K562 (cell line): ENCODE measurements at places on chromosomes 13 and 19.

- no peak for DNase-seq
Observed at GRCh38 chr19:35801828-35802227, 10.8 kb downstream of the PRODH2 start.

- DNase-seq, result no peak
Observed at GRCh38 chr13:77503398-77503797, 32.1 kb upstream of the SCEL start.

- DNase-seq, result no peak
Observed at GRCh38 chr13:28464861-28465460, 30.0 kb downstream of the FLT1 start.

DNA sequence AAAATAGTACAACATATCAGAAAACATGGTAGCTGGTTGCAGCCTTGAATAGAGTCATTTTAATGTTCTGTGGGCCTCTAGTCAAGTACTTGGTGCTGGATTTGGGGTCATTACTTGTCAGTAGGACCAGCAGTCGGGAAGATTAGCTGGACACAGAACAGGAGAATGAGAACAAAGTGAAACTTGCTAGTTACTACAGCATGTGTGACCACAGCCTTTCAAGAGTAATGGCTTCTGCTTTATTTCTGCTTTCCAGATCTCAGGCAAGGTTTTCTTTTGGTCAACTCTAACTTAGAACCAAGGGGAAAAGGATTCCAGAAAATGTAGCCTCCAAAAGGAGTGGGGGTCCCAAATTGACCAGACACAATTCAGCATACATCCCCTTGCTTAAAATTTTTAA lies 17.1 kb upstream of the VWA8 start:
- DNase-seq, result no peak

DNA sequence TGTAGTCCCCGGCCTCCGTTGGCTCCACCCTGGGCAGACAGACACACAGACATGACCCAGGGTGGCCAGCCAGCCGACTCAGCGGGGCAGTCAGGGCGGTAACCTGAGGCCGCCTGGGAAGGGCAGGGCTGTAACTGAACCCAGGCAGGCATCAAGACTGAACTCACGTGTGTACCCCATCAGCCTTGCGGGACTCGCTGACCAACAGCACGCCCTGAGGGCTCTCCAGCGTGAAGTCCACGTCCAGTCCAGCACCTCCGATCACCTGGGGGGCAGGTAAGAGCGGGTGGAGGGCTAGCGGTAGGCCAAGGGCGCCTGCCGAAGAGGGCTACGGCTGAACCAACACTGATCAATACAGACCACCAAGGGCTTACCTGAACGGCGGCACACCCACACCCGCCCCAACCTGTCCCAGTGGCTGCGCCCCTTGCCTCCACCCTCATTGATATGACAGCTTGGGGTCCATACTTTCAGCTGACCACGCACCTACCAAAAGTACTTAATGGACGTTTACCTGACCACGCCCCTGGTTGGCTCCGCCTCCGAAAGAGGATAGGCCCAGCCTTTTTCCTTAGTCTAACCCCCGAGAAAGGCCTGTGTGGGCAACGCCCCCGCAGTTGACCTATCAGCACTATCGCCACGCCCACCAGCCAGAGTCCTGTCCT lies 791 bp downstream of the TMED1 start:
- DNase-seq, result peak; percentile 49

DNA sequence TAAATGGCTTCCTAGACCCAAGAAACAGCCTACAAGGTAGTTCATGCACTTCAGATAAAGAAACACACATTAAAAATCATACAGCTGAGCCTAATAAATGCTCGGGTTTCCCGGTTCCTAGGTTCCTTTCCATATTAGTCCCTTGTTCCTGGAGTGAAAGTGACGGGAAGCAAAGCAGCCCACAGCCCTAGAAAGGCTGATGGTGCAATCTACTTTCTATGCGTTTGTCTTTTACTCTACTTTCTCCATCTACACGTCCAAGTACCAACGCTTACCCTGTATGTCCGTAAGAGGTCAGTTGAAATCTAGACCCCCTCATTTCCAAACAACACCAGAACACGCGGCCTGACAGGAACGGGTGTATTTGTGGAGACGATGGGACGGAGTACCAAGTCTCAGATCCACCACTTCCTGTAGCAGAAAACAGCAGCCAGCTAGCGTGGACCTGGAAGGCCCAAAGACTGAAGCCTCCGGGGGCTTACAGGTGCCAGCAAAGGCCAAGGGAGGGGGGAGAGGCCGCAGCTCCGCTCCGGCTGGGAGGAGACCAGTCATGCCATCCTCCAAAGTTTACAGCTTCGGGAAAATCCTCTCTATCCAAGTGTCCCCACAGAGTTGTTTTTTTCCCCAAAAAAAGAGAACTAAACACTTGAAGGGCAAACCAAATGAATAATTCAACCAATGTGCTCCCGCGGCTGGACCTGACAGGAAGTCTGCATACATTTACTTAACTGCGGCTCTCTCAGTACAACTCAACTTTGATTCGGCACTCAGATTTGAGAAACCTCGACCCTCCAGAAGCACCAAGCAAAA lies 34.1 kb downstream of the STK24 start:
- no peak for DNase-seq

GRCh38 chr13:75764926-75765310 lies 128.8 kb downstream of the LMO7 start:
- DNase-seq, result no peak

DNA sequence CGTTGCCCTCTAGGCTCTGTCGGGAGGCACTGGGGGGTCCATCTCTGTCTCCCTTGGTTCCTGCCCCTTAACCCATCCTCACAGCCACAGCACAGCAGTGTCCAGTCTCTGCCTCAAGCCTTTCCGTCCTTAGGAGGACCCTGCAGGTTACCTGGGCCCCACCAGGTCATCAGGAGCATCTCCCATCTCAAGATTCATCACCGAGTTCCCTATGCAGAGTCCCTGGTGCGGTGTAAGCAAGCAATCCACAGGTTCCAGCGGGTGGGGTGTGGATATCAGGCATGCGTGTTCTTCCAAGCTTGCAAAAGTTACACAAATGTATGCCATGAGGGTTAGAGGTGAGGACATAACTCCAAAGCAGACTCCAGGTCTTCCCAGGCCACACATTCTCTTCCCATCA lies 20.9 kb upstream of the GAS6 start:
- no peak for DNase-seq

GRCh38 chr13:106835477-106835876 lies 267.5 kb upstream of the ARGLU1 start:
- no peak for DNase-seq

DNA sequence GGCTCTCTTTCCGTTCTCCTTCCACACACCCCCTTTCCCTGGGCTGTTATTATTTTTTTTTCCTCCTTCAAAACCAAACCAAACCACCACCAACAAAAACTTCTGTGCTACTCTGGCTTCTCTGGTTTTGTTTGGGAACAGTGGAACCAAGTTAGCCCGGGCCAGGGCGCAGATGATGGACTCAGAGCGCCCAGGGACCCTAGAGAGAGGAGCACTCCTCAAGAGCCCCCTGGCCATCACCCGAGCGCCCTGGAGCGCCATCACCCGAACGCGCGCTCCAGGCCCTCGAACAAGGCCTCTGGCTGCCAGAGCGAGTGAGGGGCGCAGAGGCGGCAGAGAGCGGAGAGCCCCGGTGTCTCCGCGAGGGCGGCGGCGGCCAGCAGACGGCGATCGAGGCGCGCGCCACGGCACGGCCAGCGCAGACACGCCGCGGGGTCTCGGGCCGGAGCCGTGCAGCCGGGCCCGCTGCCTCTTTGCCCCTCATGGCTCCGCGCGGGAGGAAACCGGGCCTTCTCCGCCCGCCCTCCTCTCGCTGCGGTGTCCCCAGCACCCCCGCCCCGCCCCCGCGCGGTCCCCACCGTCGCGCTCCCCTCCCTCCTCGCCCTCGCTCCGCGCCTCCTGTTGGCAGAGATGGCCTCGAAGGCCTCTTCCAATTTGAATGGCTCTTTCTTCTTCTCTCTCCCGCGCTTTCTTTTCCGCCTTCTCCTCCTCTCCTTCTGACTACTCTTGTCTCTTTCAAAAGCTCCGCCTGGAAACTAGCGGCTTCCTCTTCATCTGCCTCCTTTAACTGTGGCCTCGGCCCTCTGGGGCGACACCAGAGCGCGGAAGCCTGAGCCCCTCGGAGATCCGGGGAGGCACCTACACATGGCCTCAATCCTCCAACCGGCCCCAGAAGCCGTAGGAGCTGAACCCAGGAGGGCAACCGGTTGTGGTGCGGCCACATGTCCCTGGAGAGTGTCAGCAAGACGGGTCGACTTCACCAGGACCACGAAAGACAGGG lies 4.1 kb upstream of the SOX1 start:
- DNase-seq, result no peak

DNA sequence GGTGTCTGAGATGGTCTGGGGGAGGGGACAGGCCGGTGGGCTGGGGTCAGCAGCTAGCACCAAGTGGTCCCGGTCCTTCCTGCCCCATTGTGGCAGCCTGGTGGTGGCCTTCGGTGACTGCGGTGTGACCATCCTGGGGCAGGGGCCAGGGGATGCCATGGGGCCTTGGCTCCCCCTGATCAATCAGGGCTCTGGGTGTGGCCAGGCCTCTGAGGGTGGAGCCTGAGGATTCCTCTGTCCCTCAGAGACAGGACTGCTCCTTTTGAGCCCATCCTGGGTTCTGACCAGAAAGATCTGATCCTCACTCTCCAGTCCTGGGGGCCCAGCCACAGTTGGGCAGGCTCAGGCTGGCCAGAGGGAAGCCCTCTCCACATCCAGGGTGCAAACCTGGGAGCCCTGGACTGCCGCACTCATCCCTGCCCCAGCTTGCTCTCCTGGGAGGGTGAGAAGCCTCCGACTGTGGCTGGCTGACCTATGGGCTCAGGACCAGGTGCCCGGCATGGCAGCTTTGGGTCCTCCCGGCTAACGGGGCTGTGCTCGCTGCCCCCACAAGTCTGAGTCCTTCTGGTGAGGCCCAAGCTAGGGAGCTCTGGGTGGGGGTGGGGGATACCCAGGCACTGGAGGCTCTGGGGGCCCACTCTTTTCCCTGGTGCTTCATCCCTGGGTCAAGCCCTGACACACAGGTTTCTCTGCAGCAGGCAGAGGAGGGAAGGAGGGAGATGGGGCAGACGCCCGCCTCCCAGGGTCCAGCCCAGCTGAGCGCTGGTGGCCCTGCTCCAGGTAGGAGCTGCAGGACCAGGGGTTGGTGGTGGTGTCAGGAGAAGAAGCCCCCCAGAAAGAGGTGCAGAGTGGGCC lies 59.5 kb downstream of the IER2 start:
- DNase-seq, result no peak

DNA sequence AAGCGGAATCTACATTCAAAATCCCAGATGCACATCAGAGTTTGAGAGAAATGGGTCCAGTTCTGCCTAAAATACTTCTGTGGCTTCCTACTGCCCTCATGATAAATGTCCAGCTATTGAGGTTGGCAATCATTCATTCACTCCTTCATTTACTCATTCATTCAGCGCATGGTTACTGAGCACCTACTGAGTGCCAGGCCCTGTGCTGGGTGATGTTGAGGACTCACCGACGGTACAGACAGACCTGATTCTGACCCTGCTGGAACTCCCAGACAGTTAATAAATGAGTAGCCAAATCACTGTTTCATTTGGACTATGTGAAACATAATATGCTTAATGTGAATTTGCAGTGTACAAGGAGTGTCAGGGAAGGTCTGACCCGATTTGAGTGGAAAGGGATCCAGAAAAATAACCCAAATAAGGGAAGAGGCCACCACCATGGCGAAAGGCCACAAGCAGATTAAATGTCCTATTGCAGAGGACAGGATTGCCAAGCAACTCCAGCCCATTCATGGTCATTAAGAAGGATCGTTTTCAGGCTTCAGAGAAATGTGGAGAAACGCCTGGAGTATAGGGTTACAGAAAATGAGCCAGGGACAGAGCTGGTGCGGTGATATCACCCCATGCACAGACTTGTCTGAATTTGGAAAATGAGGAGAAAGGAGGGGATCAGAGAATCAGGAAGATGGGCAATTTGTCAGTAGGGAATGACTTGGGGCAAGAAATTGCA lies 20.5 kb downstream of the DYRK1B start:
- no peak for DNase-seq

- no peak for DNase-seq
Observed at GRCh38 chr19:58585442-58586132, 12.5 kb upstream of the MZF1 start.
